ENCODE measurements at places on chromosomes 13 and 19.

DNA sequence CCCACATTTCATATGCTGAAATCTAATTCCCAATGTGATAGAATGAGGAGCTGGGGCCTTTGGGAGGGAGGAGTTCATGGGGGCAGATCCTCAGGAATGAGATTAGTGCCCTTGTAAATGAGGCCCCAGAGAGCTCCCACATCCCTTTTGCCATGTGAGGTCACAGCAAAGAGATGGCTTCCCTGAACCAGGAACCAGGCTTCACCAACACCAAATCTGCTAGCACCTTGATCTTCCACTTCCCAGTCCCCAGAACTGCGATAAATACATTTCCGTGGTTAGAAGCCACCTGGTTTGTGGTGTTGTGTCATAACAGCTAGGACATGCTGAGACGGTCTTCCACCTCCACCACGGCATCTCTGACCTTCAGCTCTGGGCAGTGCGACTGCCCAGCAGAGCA is 62.1 kb downstream of the ING1 start:
- DNase-seq, result no peak

GRCh38 chr13:94415500-94416237 is 63.8 kb downstream of the DCT start:
- peak; percentile 49 for DNase-seq

- DNase-seq, result no peak
Measured at GRCh38 chr13:75938811-75939560, 302.9 kb downstream of the LMO7 start.

- no peak for DNase-seq
Measured at GRCh38 chr13:110216398-110217041, 90.4 kb downstream of the COL4A1 start.
